Epithelial cell of umbilical artery (primary cell): ENCODE measurements at places on chromosomes 16 and 17. TPM values are rescaled to one million over a fixed set of nuclear protein-coding genes. Genes with fewer than 3 reads are reported as not detected.

The IGFBP4 gene
- 122 and 144 TPM in 2 replicates for total RNA-seq

The KRTAP2-3 gene
- not detected in 2 replicates for total RNA-seq

The SYCE1L gene
- total RNA-seq, result 0.97 TPM in 1 of 2 replicates, not detected in the other

The CRHR1 gene
- not detected in 2 replicates for total RNA-seq

The DLX4 gene
- not detected in 2 replicates for total RNA-seq

The FOXN1 gene
- not detected in 2 replicates for total RNA-seq
